ENCODE measurements at places on chromosomes 3 and 15.

- DNase-seq = no peak
Observed at GRCh38 chr3:151979906-151980305, 106.5 kb downstream of the SUCNR1 start.

- peak; percentile 16 for DNase-seq
Observed at GRCh38 chr15:58748852-58749531, 515 bp downstream of the ADAM10 start.

DNA sequence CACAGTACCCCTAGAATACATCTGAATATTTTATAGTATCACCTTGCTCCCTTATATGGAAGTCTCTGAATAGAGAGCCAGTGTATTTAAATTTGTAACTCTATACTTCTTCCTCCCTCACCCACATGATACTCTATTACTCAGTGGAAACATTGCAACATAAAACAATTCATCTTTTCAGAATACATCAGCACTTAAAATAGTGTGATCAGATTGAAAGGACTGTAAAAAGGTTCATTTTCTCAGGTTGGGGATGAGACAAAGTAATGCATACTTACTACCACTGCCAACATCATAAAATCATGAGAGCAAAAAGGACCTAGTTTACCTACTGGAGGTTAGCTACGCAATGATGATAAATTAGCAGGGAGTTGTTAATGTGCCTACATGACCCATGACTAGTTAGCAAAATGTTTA is 13.8 kb upstream of the THRB start:
- DNase-seq = no peak

DNA sequence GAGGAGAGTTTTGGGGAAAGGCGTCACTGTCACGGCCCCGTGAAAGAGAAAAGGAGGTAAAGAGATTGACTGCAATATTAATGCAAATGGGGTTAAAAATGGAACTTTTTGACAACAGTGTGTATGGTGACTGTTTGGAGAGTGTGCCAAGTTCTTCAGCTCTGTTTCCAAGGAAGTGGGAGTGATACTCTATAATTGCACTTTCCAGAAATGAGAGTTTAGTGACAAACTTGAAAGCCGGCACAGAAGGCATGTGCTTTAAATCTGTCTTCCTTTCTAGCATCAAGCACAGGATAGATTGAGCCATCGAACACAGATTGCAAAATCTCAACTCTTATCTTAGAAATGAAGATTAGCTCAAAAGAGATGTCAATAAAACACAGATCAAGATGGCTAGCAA is 51.9 kb upstream of the SNRPA1 start:
- DNase-seq = no peak

- no peak for DNase-seq
Observed at GRCh38 chr3:64460877-64461276, 226.9 kb downstream of the ADAMTS9 start.

DNA sequence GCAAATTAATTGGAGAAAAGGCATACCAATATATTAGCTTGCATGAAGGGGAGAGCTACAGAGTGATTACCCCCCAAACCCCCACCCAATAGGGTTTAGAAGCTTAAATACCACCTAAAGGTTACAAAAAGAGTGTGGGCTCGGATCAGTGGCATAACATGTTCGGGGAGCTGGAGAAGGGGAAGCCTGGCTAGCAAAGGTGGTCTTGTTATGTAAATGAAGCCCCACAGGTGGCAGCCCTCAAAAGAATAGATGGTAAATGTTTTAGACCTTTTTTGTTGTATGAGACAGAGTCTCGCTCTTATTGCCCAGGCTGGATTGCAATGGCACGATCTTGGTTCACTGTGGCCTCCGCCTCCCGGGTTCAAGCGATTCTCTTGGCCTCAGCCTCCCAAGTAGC is 10.9 kb upstream of the PXK start:
- no peak for DNase-seq

DNA sequence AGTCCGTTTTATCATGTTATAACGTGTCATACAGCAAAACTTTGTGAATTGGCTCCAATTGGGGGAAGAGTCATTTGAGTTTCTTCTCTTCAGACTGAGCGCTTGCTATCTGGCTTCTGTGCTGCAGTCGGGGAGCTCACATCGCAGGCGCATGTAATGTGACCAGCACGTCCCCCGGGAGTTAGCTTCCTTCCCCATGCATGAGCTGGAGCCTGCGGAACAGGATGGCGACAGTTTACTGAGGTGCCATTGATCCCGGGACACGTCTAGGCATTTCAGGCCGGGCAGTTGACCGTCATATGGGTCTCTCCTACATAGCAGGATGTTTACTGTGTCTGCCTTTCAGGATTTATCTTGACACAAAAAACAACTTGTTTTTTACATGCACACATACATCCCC is 44.8 kb downstream of the CMTM8 start:
- DNase-seq = no peak

DNA sequence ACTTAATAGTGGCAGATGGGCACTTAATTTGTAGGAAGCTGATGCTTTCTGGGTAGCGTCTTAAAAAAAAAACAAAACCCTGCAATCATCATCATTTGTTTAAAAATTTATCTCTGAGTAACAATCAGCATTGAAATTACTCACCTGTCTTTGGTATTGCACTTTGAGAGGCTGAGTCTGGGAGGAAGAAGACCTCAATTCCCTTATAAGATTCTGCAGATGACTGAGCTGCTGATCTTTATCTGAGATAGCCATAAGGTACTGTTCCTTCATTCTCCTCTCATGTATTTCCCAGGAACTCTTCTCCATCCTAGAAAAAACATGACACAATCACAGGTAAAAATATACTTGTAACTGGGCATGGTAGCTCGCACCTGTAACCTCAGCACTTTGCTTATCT is 16.4 kb upstream of the HCLS1 start:
- DNase-seq = no peak

DNA sequence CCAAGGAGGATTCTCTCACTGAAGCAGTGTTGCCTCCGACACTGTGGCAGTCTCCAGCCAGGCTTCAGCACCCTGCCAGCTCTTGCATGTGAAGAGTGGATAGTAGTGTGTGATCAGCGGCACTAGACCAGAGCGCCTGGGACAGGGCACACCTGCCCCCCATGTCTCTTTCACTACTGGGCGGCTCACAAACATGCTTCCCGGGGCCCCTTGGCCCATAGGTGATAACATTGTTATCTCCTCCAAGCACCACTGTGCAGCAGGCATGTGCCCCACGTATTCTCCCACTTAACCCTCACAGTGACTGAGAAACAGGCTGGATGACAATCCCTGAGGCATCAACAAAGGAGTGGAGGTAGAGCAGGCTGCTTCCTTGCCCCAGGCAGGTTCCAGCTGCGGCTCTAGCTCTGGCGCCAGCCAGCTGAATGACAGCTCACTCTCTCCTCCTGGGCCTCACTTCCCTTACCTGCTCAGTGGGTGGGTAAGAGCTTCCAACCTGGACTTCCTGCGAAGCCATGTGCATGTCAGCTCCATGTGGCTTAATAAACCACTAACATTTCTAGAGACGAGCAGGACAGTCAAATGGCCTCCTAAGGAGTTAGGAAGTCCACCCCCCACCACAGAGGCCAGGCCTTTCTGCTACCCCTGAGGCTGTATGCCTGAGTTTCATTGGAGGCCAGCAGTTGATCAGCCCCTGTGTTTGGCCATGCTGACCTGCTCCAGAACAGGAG is 37.8 kb downstream of the KLF13 start:
- no peak for DNase-seq

DNA sequence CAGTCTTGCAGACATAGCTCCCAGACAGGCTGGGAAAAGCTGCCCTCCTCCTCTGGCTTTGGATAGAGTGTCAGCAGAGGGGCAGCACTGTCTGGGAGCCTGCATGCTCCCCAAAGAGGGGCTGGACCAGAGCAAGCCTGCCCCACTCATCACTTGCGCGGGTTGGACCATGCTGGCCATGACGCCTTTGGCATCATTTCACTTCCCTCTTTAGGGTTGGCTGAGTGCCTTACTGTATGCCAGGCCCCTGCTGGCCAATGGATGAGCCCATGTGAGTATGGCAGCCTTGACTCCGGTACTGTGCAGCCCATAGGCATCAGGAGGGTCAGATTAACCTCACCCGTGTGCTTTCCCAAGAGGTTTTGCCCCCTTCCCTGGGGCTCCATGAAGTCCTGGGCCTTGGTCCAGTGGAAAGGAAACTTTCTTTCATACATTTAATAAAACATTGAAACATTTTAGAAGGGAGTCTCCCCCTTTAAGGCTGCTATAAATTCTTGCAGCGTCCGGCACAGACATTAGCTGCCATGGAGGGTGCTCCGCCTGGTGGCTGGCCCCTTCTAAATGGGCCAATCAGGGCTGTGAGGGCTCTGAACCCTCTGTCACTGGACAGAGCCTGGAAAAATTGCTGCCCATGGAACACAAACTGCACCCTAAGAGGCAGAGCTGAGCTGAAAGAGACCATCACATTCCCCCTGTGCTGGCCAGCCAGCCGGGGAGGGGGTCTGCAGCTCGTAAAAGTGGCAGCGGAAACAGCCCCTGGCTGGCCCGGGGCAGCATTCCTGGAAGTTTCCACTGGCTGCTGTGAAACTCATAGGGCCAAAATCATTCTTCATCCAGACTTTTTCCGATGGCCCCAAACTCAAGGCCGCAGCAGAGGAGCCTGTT is 20.8 kb upstream of the DUSP7 start:
- no peak for DNase-seq

DNA sequence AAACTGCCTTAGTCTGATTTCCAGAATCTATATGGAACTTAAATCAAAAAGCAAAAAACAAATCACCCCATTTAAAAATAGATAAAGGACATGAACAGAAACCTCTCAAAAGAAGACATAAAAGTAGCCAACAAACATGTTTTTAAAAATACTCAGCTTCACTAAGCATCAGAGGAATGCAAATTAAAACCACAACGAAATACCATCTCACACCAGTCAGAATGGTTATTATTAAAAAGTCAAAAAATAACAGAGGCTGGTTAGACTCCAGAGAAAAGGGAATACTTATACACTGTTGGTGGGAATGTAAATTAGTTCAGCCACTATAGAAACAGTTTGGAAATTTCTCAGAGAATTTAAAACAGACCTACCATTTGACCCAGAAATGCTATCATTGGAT is 367.9 kb downstream of the ZIC4 start:
- no peak for DNase-seq

- DNase-seq = no peak
Observed at GRCh38 chr3:11090551-11090950, 63.7 kb upstream of the HRH1 start.

- no peak for DNase-seq
Observed at GRCh38 chr3:64321747-64322146, 96.5 kb upstream of the PRICKLE2 start.

- no peak for DNase-seq
Observed at GRCh38 chr3:151331696-151332095, 2.3 kb upstream of the P2RY13 start.

DNA sequence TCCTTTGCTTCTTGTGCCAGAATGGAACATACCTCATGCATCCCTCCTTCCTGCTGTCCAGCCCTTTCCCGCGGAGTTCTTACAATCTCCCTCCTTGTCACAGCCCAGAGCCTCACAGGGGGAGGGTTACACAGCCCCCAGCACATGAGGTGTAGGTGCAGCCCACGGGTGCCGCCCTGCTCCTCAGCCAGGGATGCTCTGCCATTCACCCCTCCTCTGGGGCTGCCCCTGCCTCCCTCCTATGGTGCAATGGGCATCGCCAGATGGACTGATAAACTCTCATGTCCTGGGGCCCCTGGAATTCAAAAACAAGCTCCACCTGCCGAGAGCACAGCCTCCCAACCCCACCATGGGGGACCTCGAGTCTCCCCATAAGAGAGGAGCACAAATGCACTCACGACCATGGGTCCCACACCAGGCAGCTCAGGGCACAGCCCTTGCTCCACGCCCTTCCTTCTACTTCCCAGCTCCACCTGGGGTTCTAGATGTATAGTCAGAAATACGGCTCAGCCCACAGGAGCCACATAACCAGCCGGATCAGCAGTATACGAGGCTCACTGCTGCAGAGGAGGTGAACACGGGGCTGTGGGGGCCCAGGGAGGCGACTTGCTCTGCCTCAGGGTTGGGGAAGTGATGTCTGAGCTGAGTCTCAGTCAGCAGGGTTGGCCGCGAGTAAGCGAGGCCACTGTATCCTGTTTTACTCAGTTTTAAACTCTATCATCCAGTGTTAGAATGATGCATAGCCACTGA is 269.7 kb upstream of the LYSMD4 start:
- no peak for DNase-seq

- DNase-seq = no peak
Observed at GRCh38 chr3:168083906-168084305, 11.8 kb downstream of the GOLIM4 start.

DNA sequence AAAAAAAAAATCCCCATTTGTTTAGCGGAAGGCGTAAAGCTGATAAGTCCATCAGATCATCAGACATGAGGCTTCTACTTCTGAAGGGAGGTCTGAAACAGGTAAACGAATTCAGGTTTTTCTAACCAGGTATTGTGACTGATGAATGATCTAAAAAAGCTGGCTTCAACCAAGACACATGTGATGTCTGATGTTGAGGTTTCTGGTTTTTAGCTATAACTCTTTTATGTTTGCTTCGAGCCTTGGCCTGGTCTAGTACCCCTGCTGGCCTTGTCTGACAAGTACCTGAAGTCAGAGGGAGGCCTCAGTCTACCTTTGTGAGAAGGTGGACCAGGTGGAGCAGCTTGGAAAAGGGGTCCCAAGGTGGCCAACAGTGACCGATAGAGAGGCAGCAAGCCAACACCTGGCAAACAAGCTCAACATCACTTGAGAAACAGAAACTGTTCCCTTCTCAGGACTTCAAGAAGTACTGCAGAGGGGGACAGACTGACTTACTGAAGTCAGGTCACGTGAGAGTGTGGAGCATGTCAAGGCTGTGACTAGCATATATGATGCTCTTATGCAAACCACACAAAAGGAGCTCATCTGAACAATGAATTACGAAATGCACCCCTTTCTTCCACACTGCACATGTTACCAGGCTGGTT is 33.0 kb upstream of the CA12 start:
- DNase-seq = no peak

DNA sequence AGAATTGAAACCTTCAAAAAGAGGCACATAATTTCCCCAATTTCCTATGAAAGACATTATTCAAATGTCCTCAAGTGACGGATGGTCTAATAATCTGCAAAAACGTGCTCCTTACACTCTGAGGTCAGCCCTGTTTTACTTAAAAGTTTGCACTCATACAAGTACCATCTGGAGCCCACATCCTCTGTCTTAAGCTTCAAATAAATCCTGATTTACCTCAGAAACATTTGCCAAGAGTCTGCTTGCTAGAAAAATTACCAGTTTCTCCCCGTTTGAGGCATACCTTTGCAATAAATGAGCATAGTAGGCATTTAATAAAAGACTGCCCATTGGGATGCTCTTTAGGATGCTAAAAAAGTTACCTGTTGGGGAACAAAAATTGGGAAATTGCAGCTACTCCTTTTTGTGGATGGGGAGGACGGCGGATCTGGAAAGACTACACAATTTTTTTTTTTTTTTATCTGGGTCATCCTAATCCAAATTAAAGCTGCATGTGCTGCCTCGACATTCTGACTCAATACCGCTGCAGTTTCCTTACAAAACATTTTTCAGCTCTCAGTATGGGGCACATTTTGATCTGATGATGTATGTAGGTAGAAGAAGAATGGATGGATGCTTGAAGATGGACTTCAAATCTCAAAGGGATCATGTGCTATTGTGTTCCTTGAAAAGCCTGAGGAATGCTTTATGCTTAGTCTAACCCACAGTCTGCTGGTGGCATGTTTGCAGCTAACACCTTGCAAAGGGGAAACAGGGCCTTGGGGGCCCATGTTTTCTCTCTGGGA is 233.7 kb upstream of the ADAMTS9 start:
- DNase-seq = no peak

Measured in stimulated activated CD4-positive, alpha-beta T cell treated with anti-CD3 and anti-CD28 coated beads, Interleukin-4, amount 100 ng/mL, for 48 hours (primary cell).